ENCODE measurements at places on chromosomes 6 and 20.

- DNase-seq = no peak
Measured at GRCh38 chr6:102474041-102474807, 1080.7 kb downstream of the GRIK2 start.

GRCh38 chr6:18207949-18208348, 52.7 kb downstream of the KDM1B start:
- DNase-seq = no peak

DNA sequence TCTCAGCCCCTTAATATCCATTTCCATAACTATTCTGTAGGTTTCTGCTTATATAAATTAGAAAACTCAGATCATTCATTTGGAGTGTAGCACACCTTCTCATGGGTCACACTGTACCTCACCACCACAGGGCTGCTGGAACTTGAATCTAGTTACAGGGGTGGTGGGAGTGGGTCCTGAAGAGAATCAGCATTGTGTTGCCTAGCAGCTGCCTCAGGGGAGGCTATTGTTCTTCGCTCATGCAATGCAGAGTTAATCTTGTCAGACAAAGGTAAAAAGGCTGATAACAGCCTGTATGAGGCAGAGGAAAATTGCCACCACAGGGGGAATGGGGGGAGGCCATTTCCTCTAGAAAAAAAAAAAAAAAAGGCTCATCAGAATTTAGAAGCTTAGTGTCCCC, 496.0 kb upstream of the ADGRB3 start:
- DNase-seq = no peak

GRCh38 chr6:64984948-64985347, 722.1 kb downstream of the EYS start:
- no peak for DNase-seq

DNA sequence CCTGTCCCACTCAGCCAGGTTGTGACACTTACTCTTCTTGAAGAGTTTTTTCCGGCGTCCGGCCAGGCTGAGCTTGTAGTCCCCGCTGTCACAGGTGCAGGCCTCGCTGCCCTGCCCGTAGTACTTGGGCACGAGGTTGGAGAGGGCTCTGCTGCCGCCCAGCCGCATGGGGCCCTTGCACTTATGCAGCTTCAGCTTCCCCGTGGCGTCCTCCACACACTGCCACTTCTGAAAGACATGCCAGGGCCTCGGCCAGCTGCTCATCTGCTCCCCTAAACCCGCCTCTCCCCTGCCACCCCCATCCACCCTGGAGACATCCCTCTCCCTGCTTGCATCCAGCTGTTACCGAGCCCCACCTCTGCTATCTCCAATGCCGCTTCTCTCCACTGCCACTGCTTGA, 113.1 kb downstream of the SULF2 start:
- DNase-seq = no peak

DNA sequence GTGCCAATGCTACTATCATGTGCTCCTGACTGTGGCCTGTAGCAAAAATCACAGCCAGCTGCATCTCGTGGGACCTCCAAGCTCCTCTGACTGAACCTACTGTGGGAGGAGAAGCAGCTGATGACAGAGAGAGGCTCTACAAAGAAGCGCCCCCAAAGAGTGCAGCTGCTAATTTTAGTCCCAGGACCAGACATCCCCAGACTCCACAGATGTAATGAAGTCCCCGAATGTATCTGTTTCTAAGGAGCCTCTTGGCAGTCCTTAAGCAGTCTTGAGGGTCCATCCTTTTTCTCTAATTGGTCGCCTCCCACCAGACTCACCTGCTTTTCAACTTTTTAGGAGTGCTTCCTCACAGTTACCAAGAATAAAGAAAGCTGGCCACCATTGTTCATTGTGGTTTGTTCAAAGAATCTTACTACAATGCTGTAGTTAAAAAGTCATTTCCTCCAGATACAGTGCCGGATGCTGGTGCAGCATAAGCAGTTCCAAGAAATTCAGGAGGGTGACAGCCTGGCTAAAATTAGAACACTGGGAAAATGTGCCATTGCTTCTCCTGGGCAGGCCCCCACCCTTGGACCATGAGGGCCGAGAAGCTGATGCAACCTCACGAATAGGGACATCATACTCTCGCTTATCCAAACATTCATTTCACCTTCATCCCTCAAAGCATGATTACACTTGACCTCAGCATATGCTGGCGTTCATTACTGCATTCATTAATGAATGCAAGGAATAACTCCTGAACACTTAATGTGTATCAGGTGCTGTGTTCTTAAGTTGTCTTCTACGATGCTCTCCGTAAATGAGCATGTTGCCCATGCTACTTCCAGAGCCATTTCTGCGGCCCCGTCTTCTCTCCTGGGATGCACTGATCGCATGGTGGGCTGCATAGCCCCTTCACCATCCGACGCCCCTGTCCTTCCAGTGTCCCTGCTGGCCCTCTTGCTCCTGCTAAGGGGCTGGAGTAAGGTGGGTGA, 66.4 kb downstream of the LY86 start:
- DNase-seq = no peak

DNA sequence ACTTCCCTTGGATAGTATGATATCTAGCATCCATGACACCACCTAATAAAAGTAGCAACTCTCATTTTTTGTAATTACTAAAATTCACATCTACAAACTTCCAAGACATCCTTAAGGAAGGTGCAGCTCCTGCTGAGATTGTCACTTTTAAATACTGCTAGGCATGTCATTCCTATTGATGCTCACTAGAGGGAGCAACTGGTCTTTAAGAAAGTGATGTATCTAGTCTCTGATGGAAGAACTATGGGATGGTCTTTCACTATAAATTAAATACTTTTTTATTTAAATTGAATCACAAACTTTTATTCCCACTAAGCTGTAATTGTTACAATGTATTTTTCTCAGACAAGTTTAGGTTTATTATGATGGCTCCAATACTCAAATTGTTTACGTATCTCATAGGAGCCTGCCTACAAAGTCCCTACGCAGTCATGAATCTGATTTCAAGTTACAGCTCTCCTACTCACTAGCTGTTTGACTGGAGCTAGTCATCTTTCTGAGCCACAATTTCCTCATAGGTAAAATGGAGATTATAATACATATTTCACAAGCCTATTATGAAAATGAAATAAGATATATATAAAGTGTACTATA, 8.1 kb upstream of the TSPYL1 start:
- DNase-seq = no peak

- no peak for DNase-seq
Measured at GRCh38 chr6:27295301-27296079, 16.6 kb downstream of the POM121L2 start.

GRCh38 chr6:139119552-139119951, 15.3 kb upstream of the HECA start:
- no peak for DNase-seq

GRCh38 chr6:130513770-130514169, 148.0 kb downstream of the TMEM200A start:
- no peak for DNase-seq

- DNase-seq = peak; percentile 48
Measured at GRCh38 chr20:34536798-34537394, 20.7 kb downstream of the DYNLRB1 start.

DNA sequence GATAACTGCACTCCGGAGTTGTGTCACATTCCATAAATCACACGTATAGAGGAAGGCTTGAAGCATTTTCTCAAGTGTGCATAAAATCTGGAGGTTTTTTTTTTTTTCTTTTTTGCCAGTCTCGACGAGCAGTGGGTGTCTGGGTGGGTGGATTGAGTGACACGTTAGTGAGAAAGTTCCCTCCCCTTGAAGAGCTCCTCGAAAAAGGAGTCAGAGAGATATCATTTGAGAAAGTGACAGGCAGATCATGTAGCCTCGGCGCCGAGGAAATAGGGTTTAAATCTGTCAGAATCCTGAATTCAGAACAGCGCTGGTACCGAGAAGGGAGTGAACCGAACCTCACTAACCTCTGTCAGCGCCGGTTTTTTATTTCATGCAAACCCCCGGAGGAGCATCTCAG, 269.5 kb upstream of the ARID1B start:
- no peak for DNase-seq

- no peak for DNase-seq
Measured at GRCh38 chr20:37890643-37891042, 12.3 kb upstream of the VSTM2L start.

DNA sequence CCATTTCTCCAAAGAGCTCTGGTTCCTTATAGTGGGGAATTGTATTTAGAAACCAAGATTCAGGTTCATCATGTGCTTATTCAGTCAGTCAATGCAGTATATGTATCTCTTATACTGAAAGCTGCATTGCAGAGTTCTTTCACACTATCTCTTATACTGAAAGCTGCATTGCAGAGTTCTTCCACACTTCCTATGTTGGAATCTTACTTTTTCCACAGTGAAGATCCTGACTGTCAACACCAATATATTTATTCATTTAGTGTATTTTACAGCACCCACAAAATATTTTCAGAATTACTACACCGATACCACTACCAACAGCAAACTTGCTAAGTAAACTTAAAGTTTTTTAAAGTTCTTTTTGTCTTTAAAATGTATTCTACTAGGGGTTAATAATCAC, 349.3 kb upstream of the MMS22L start:
- no peak for DNase-seq

- DNase-seq = no peak
Measured at GRCh38 chr6:141347086-141347485, 785.6 kb upstream of the GJE1 start.

DNA sequence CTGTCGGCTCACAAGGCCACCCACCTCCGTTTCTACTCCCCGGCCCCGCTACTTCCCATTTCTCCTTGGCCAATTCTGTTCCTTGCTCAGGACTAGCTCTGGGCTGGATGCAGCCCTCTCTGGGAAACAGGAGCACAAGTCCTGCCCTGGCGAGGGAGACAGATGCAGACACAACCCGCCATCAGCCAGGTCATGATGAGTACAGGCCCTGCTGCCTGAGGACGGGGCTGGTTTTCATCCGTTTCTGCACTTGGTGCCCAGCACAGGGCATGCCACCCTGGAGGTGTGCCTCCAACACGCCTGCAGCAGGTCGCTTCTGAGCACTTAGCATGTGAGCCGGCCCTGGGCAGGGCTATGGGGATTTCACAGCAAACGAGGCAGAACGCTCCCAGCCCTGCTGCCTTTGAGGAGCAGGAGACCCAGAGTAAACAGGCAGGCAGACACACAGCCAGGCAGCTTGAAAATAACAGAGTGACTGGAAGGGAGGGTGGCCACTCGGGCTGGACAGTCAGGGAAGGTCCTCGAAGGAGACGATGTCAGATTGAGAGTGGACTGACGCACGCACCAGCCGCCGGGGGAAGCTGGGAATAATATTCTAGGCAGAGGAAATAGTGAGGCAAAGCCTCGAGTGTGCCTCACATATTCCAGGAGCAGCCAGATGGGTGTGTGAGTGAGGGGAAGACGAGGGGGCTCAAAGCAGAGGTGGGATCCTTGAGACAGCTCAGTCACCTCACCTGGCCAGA, 21.2 kb upstream of the VSTM2L start:
- DNase-seq = no peak
